ENCODE measurements at places on chromosomes 5 and 9. TPM values are rescaled to one million over a fixed set of nuclear protein-coding genes. Genes with fewer than 3 reads are reported as not detected.
A peak's percentile ranks its signal among the peaks of the same experiment; 100 is the strongest.

- no peaks in the 10 kb centered on the region for H3K27me3 ChIP-seq
- H3K36me3 ChIP-seq, result no peaks in the 10 kb centered on the region
- H3K27ac ChIP-seq, result no peak overlapping the region
- DNase-seq, result no peak
- H3K4me1 ChIP-seq, result no peaks in the 10 kb centered on the region
- H3K4me3 ChIP-seq, result no peak overlapping the region
These were observed 79.5 kb downstream of the RIC1 start for GRCh38 chr9:5708414-5708813.

GRCh38 chr5:82277613-82277986 is 554 bp downstream of the RPS23 start:
- H3K27me3 ChIP-seq, result no peaks in the 10 kb centered on the region
- H3K27ac ChIP-seq, result peak overlapping the region; percentile 84
- peaks cover 15% of the 10 kb centered on the region for H3K36me3 ChIP-seq

- H3K4me3 ChIP-seq, result no peak overlapping the region
- peaks cover 18% of the 10 kb centered on the region for H3K4me1 ChIP-seq
- no peak for DNase-seq
- H3K27ac ChIP-seq, result peak overlapping the region; percentile 48
These were observed 1048.8 kb upstream of the ACO1 start for GRCh38 chr9:31335529-31336234.

DNA sequence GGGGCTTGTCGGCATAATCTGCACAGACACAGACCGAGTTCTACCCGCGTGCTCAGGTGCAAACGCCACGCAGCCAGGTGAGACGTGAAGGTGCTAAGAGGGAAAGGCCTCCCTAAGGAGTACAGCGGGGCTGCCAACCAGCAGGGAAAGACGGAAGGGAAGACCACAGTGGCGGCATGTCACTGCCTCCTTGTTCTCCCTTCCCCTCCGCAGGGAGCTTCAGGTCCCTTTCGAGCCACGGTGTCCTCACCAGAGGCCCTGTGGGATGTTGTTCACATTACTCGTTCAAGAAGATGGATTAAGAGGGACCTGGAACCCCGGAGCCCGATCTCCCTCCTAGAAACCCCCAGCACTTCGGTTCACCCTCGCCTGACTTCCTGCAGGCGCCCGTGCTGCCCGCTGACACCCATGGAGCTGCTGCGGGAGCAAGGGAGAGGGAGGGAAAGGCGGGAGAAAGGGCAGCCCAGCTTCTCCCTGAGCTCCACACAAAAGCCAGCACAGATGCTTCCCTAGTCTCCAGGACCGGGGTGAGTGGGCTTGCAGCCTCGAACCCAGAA is 686 bp downstream of the BRD9 start:
- H3K27ac ChIP-seq, result peak overlapping the region; percentile 92
- peak overlapping the region; percentile 81 for H3K4me3 ChIP-seq

- H3K4me3 ChIP-seq, result no peak overlapping the region
- DNase-seq, result no peak
- H3K4me1 ChIP-seq, result peaks cover 15% of the 10 kb centered on the region
- no peaks in the 10 kb centered on the region for H3K27me3 ChIP-seq
- no peaks in the 10 kb centered on the region for H3K36me3 ChIP-seq
These were observed 61.3 kb upstream of the MOCS2 start for GRCh38 chr5:53170746-53171349.

- H3K36me3 ChIP-seq, result peaks cover 28% of the 10 kb centered on the region
- no peaks in the 10 kb centered on the region for H3K27me3 ChIP-seq
- H3K4me3 ChIP-seq, result no peak overlapping the region
- DNase-seq, result no peak
These were observed 6.2 kb downstream of the OXCT1 start for GRCh38 chr5:41863871-41864486.

DNA sequence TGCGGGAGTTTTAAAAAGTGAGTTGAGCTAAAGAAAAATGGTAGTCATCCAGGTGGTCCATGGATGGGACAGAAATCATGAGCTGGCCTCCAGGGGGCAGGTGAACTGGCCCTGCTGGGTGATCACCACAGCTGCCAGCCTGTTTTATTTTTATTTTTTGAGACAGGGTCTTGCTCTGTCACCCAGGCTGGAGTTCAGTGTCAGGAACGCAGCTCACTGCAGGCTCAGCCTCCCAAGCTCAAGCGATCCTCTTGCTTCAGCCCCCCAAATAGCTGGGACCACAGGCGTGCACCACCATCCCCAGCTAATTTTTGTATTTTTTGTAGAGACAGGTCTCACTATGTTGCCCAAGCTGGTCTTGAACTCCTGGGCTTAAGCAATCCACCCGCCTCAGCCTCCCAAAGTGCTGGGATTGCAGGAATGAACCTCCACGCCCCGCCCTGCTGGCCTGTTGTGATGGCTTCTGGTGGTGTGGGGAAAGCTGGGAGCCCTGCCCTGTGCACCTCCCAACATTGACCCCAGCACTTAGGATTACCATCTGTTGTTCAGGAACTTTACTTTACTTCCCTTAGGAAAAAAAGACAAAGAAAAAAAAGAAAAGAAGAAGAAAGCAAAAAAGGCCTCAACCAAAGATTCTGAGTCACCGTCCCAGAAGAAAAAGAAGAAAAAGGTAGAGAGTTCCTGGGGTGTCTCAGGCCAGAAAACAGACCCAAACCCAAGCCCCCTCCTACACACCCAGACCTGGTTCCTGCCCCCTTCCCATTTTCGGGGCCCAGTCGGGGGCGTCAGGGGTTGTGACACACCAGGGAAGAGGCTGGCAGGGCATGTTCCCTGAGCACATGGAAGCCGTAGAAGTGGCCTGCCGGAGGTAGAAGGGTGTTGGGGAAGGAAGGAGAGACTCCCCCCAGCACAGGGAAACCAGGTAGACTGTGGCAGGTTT is 14.7 kb downstream of the CD74 start:
- DNase-seq, result no peak
- H3K4me1 ChIP-seq, result no peaks in the 10 kb centered on the region
- no peak overlapping the region for H3K27ac ChIP-seq
- no peak overlapping the region for H3K4me3 ChIP-seq

- H3K36me3 ChIP-seq, result no peaks in the 10 kb centered on the region
- no peak overlapping the region for H3K4me3 ChIP-seq
- no peak overlapping the region for H3K27ac ChIP-seq
- DNase-seq, result no peak
- H3K27me3 ChIP-seq, result no peaks in the 10 kb centered on the region
These were observed 584.7 kb downstream of the SEMA5A start for GRCh38 chr5:8961219-8961618.

GRCh38 chr5:109365653-109366052 is 44.1 kb downstream of the PJA2 start:
- no peak for DNase-seq
- H3K27me3 ChIP-seq, result no peaks in the 10 kb centered on the region
- H3K4me3 ChIP-seq, result no peak overlapping the region
- H3K27ac ChIP-seq, result no peak overlapping the region
- H3K4me1 ChIP-seq, result no peaks in the 10 kb centered on the region
- H3K36me3 ChIP-seq, result peaks cover 39% of the 10 kb centered on the region

Gene SH3GL2
- total RNA-seq, result 4.1 TPM

Gene ADGRV1
- total RNA-seq, result 129 TPM

Gene DOCK8
- total RNA-seq, result 71.2 TPM

Gene C9orf50
- total RNA-seq, result not detected

Gene NUTM2G
- not detected for total RNA-seq

Gene ORM2
- total RNA-seq, result 3.4 TPM

Gene CER1
- not detected for total RNA-seq

Gene ARL14EPL
- total RNA-seq, result not detected

Gene GNG10
- total RNA-seq, result 18.8 TPM
